ENCODE measurements at places on chromosomes 6 and 20.

DNA sequence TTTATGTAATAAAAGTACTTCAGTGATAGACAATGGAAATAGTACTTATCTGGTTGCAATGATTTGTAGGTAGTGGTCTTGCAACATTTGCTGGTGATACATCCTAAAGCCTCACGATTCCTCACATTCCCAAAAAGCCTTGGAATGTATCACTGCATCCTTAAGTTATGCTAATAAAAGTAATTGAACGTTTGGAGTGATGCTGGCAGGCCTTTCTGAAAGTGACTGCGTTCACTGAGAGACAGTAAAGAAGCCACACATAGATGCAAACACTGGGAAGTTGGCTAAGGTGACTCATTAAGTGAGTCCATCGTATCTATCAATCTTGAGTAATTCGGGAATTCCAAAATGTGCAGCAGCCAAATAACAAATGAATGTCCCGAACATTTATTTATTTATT is 444.1 kb upstream of the SOX4 start:
- H3K4me3 ChIP-seq, result no peak overlapping the region
- no peaks in the 10 kb centered on the region for H3K27me3 ChIP-seq
- H3K27ac ChIP-seq, result no peak overlapping the region
- no peaks in the 10 kb centered on the region for H3K36me3 ChIP-seq
- H3K4me1 ChIP-seq, result no peaks in the 10 kb centered on the region
- no peak for DNase-seq

DNA sequence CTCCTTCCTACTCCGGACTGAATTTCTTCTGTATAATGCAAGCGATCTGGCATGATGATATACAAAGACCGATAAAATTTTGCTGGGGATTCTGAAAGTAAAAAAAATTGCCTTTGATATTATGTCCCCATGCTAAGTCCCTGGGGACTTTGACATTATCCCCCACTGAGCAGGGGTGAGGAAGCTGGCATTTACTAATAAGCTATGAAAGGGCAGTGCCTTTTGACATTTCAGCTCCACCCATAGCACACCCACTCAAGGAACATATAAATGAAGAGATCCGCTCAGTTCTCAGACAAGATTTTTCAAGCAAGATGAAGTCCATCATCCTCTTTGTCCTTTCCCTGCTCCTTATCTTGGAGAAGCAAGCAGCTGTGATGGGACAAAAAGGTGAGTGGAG is at the start of gene SEMG2:
SEMG2 (plus strand) TSS at position 298 of the 400 bp plus-strand sequence; CDS start at position 315, 17 bp downstream.
- no peaks in the 10 kb centered on the region for H3K4me1 ChIP-seq
- no peaks in the 10 kb centered on the region for H3K36me3 ChIP-seq
- H3K27me3 ChIP-seq, result no peaks in the 10 kb centered on the region
- no peak for DNase-seq
- H3K4me3 ChIP-seq, result no peak within 1 kb of the TSS

DNA sequence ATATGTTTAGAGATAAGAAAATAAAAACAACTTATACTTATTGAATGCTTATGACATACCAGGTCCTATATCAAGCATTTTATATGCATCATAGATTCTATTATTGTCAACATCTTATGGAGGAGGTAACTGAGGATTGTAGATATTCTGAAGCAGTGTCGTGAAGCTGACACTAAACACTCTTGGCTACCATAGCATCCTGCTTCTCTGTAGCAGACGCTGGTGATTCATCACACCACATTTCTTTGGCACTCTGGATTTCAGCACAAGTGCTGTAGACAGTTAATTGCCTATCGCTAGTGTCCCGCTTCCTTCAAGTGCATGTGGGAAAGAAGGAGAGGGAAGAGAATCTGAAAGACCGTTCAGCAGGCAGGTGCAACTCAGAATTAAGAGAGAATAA is 317.1 kb downstream of the PLCB1 start:
- H3K4me1 ChIP-seq, result no peaks in the 10 kb centered on the region
- DNase-seq, result no peak
- no peak overlapping the region for H3K27ac ChIP-seq
- no peaks in the 10 kb centered on the region for H3K27me3 ChIP-seq
- H3K36me3 ChIP-seq, result no peaks in the 10 kb centered on the region
- no peak overlapping the region for H3K4me3 ChIP-seq

DNA sequence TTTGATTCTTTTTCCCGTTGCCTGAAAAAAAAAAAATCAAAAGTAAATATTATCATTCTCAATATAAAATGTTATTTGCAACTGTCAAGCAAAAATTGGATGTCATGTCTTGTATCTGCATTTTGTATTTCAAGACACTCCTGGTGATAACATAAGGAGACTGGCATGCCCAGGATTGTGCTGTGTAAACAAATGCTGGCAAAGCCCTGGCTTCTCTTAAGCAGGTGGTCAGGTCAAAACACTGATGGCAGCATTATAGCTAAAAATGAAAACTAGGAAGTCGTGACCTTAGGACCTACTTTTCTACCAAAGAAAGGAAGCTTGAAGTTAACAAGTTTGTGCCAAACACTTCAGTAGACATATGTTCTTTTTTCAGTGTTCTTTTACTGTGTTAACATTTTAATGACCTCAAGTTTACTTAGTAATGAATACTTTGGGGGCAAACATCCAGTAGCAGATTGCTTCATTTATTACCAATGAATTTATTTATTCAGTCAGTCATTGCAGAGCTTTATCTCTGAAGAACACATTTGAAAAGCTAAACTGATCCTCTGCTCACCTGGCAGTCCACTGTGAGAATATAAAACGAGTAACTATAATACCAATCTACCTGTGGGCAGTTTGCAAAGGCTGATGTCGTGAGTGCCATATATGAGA is 243.1 kb upstream of the FLRT3 start:
- no peaks in the 10 kb centered on the region for H3K36me3 ChIP-seq
- no peak for DNase-seq
- no peak overlapping the region for H3K4me3 ChIP-seq
- no peaks in the 10 kb centered on the region for H3K27me3 ChIP-seq
- H3K27ac ChIP-seq, result no peak overlapping the region

GRCh38 chr6:137233911-137234863 is 15.0 kb upstream of the IFNGR1 start:
- H3K4me1 ChIP-seq, result no peaks in the 10 kb centered on the region
- no peak overlapping the region for H3K4me3 ChIP-seq
- no peaks in the 10 kb centered on the region for H3K36me3 ChIP-seq
- no peak for DNase-seq
- H3K27ac ChIP-seq, result no peak overlapping the region

DNA sequence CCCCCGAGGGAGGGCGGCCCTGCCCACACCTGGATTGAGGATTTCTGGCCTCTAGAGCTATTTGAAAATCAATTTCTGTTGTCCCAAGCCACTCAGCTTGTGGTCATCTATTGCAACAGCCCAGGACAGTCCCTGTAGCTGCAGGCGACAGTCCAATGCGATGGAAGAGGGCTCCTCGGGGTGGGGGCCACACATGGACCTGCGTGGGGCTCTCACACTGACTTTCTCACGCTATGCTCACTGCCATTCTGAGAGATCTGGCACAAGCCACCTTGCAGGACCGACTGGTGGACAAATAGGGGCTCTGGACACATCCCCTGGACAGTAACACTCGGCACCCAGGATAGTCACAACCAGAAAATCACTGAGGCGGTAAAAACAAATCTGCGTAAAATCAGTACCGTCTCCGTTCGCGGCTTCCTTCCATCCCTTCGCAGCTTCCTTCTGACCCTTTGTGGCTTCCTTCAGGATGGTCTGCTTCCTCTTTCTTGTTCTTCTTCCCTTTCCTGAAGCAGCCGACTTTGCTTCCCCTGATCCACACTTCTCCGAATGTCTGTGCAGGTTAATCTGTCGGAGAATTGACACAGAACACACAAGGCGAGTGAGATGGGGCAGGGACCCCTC is 21.8 kb downstream of the CTCFL start:
- no peaks in the 10 kb centered on the region for H3K4me1 ChIP-seq
- no peak for DNase-seq
- H3K27ac ChIP-seq, result no peak overlapping the region
- H3K36me3 ChIP-seq, result no peaks in the 10 kb centered on the region
- H3K27me3 ChIP-seq, result peaks cover 19% of the 10 kb centered on the region
- H3K4me3 ChIP-seq, result no peak overlapping the region

DNA sequence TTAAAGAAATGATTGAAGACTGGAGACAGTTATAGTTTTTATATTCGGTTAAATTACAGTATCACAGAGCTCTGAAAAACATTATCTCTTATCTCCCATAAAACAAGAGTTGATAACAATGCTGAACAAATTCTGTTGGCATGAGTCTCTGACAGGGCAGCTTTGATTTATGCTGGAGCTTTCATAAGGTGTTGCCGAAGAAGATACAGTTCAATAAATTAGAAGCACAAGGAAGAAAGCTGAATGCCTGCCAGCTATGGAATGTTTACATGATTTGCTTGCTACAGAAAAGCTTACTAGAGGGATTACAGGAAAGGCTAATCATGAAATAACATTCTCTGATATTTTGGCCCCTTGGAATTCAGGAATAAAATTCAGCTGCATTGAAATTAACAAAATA is 431.9 kb upstream of the GJE1 start:
- H3K36me3 ChIP-seq, result no peaks in the 10 kb centered on the region
- no peak for DNase-seq
- H3K4me3 ChIP-seq, result no peak overlapping the region

DNA sequence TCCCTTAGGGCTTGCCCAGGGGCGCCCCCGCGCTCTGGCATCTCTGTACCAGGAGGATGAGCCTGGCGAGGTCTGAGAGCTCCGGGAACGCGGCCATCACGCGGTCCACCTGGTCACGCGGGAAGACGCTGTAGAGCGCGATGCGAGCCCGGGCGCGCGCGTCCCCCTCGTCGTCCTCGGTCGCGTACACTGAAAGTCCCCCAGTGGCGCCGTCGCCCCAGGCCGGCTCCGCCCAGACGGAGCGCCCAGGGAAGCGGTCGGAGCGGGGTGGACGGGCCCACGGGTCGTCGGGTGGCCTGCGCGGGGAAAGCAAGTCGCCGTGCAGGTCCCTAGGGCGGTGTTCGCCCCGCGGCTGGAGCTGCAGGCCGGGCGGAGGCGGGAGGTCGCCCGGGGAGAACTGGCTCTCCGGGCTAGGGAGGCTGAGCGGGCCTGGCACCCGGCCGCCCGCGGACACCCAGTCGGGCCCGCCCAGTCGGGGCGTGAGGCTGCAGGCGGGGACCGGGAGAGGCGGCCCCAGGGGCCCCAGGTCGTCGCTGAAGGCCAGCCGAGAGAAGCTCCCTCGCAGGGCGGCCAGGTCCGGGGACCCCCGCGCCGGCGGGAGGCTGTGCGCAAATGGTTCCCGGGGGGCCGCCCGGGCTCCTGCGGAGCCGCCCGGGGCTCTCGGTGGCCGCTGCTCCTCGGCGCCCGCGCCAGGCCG is 34.0 kb downstream of the ZC3H12D start:
- H3K4me3 ChIP-seq, result peak overlapping the region; percentile 55
- H3K4me1 ChIP-seq, result peaks cover 51% of the 10 kb centered on the region
- no peaks in the 10 kb centered on the region for H3K27me3 ChIP-seq
- DNase-seq, result no peak
- no peak overlapping the region for H3K27ac ChIP-seq

DNA sequence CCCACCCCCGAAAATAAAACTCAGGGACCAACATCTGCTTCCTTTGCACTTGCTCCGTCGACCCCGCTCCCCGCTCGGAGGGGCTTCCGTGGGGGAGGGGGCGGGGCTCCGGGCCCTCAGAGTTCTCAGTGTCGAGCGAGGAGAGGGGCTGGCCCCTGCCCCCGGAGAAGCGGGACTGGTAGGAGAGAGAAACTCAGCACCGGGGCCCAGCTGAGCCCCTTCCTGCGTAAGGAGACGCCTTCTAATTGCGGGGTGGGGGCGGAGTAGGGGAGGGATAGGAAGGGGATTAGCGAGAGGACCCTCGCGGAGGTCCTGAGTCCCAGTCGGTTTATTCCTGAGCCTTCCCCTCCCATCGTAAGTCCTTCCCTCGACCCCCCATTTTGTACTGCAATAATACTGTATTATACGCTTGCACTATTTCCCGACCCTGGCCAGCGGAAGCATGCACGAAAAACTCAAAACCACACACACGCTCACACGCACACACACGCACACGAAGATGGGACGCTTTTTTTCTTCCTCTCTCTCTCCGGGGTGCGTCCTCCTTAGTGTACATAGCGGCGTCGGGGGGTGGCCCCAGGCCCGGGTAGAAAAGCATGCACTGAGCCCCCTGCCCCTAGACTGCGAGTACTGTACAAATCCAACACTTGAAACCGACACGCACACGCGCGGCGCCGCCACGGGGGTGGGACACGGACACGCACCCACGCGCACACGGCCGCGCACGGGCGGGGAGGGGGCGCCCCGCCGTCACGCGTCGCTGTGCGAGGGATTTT is 22.1 kb upstream of the SLC22A7 start:
- no peaks in the 10 kb centered on the region for H3K4me1 ChIP-seq
- no peak overlapping the region for H3K4me3 ChIP-seq
- no peak for DNase-seq
- H3K36me3 ChIP-seq, result no peaks in the 10 kb centered on the region
- H3K27me3 ChIP-seq, result peaks cover 3% of the 10 kb centered on the region
- no peak overlapping the region for H3K27ac ChIP-seq

GRCh38 chr6:95133578-95133977 is 443.8 kb upstream of the MANEA start:
- no peak overlapping the region for H3K27ac ChIP-seq
- DNase-seq, result no peak
- H3K4me3 ChIP-seq, result no peak overlapping the region
- H3K36me3 ChIP-seq, result no peaks in the 10 kb centered on the region
- H3K27me3 ChIP-seq, result no peaks in the 10 kb centered on the region

GRCh38 chr6:33915134-33915533 is 111.3 kb upstream of the MLN start:
- H3K4me1 ChIP-seq, result no peaks in the 10 kb centered on the region
- H3K27me3 ChIP-seq, result peaks cover 9% of the 10 kb centered on the region
- no peak overlapping the region for H3K4me3 ChIP-seq
- H3K27ac ChIP-seq, result no peak overlapping the region
- H3K36me3 ChIP-seq, result no peaks in the 10 kb centered on the region
- peak; percentile 31 for DNase-seq

GRCh38 chr20:51159303-51159702 is 136.4 kb upstream of the KCNG1 start:
- peaks cover 10% of the 10 kb centered on the region for H3K4me1 ChIP-seq
- no peak overlapping the region for H3K27ac ChIP-seq
- DNase-seq, result no peak
- H3K27me3 ChIP-seq, result peaks cover 38% of the 10 kb centered on the region

DNA sequence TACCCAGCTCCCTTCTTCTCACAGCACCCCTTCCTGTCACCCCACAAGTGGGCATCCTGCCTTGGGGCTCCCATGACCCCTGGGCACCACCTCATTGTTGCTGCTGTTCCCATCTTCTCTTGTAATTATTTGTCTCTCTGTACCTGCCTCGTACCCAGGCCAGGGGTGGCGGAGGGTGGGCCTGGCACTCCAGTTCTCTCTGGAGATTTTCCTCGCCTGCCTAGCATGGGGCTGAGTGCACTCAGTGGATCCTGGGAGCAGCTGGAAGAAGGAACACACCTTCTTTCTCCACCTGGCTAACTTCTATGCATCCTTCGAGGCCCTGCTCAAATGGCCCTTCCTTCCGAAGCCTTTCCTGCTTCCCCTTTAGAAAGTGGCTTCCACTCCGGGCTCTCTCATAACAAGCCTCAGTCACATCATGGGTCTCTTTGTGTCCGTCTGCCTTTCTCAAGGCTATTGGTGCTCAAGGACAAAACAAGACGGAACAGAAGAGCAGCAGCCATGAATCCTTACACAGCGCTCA is 79.2 kb downstream of the SRC start:
- H3K4me1 ChIP-seq, result no peaks in the 10 kb centered on the region
- H3K27me3 ChIP-seq, result peaks cover 55% of the 10 kb centered on the region
- H3K4me3 ChIP-seq, result no peak overlapping the region
- no peaks in the 10 kb centered on the region for H3K36me3 ChIP-seq
- H3K27ac ChIP-seq, result no peak overlapping the region
- DNase-seq, result no peak

GRCh38 chr6:12408752-12409151 is 118.6 kb downstream of the EDN1 start:
- no peak overlapping the region for H3K27ac ChIP-seq
- DNase-seq, result no peak
- no peaks in the 10 kb centered on the region for H3K36me3 ChIP-seq
- H3K4me1 ChIP-seq, result peaks cover 4% of the 10 kb centered on the region
- H3K4me3 ChIP-seq, result no peak overlapping the region
